Activated naive CD8-positive, alpha-beta T cell treated with anti-CD3 and anti-CD28 coated beads for 36 hours (primary cell): ENCODE measurements at places on chromosomes 16 and 17.

GRCh38 chr17:28728364-28729200 is at the start of gene NEK8:
Gene NEK8 (plus strand): TSS chr17:28728788. CDS start chr17:28728814, 26 bp downstream.
- peak; percentile 97 for DNase-seq

GRCh38 chr17:82449883-82450356 is 632 bp downstream of the CYBC1 start:
- DNase-seq, result peak; percentile 54

GRCh38 chr17:496761-497160 is 144.2 kb upstream of the RPH3AL start:
- DNase-seq, result no peak

- no peak for DNase-seq
These were observed 17.0 kb upstream of the RAB11FIP4 start for GRCh38 chr17:31374503-31374902.

GRCh38 chr16:57624806-57625500 is 3.5 kb upstream of the ADGRG1 start:
- no peak for DNase-seq
